ENCODE measurements at places on chromosomes 5 and 9.

- DNase-seq: no peak
Observed at GRCh38 chr5:39755986-39756385, 331.2 kb upstream of the DAB2 start.

DNA sequence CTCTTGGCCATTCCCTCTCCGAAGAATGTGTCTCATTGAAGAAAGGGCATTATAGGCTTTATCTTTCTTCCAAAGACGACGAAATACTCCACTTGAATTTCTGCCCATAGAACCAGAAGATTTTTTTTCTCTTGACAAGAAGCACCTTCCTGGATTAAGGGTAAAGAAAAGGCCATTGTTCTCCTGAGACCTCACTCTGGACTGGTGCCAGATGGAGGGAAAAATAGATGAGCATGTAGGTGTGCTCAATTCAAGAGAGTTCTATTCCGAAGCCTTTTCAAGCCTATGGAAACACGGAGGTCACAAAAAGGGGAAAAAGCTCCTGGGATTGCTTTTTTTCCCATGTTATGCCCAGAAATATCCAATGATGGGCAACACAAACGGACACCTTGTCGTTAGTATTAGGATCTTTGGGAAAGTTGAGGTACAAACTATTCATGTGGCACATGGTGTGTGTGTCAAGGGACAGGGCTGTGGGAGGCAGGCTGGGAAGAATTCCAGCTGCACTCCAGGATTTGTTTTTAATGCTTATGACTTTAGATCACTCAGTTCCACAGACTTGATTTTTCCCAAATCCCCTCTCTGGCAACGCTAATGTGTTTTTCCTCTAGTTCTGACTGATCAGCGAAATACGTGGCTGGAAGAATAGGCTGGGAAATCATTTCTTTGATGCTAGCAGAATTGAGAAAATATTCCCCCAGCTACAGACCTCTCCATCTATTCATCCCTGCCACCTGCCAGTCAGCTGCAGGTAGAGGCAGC lies 89.9 kb downstream of the SIL1 start:
- DNase-seq: peak; percentile 75

DNA sequence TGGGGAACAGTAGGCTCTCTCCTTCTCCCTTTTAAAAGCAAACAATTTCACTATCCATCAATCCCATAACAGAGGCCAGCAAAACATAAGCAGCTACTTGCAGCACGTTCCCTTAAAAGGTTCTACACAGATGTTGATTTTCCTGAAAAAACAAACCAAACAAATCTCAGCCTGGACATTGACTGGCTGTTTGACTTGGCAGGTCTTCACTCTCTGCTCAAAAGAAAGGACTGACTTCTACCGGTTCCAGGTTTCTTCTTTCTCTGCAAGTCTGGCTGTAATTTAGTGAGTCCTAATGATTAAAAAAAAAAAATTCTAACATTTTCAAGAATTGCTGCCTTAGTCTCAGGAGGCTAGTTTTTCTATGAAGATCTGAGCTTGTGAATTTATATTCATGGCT lies 203.1 kb upstream of the EFNA5 start:
- no peak for DNase-seq

- no peak for DNase-seq
Observed at GRCh38 chr9:135249711-135250110, 162.2 kb downstream of the OLFM1 start.

GRCh38 chr9:129252937-129253802 lies 75.1 kb upstream of the IER5L start:
- DNase-seq: no peak

GRCh38 chr5:180155365-180155926 lies 53.6 kb downstream of the RASGEF1C start:
- no peak for DNase-seq

DNA sequence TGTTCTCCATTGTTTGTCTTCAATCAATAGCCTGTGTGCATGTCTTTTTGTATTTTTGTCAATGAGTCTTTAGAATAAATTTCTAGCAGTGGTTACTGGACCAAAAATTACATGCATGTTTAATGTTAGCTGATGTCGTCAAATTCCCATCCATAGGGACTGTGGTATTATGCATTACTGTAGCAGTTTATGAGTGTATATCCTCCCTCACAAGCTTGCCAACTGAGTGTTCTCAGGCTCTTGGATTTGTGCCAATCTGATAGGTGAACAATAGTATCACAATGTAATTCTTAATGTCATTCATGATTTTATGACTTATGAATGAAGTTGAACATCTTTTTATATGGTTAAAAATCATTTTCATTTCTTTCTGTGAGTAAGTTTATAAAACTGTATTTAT lies 13.0 kb downstream of the SNX24 start:
- DNase-seq: peak; percentile 58

DNA sequence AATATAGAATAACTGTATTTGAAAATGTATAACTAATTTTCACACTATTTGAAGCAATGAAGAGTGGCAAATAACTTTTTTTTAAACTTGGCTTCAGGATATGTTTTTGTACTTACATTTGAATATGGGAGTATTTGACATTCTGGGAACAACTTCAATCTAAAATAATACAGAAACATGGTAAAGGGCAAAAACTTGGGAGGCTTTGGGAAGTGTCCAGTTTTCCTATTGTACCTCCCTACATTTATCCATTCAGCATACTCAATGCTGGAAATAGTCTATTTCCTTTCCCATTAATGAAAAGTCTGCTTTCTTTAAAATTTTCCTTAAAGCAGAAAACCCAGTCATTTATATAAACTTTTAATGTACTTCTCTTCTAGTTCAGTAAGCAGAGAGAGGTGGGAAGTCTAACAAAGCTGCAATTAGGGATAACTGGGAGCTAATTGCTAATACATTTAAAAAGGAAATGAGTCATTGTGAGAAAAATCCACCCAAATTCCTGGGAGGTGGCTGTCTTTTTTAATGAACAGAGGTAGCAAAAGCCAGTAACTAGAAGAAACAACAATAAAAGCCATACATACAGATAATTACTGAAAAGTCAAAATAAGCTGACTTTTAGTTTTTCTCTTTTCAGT lies 128.8 kb downstream of the FBN2 start:
- no peak for DNase-seq

GRCh38 chr9:91884696-91885687 lies 65.0 kb downstream of the ROR2 start:
- no peak for DNase-seq

GRCh38 chr5:90418214-90418613 lies 8.7 kb upstream of the CETN3 start:
- DNase-seq: no peak

DNA sequence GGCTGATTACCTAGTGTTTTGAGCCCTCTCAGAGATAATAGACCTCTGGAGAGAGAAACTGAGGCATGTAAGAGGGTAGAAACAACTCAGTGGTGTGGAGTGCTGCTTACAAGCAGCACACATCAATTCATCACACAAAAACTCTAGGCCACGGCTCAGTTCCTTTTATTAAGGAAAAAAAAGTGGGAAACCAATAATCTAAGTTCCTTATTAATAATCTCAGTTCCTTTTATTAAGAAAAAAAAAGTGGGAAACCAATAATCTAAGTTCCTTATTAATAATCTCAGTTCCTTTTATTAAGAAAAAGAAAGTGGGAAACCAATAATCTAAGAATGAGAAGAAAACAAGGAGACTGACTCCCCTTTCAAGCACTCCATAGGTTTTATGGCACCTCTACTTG lies 28.0 kb downstream of the TXNDC8 start:
- no peak for DNase-seq

DNA sequence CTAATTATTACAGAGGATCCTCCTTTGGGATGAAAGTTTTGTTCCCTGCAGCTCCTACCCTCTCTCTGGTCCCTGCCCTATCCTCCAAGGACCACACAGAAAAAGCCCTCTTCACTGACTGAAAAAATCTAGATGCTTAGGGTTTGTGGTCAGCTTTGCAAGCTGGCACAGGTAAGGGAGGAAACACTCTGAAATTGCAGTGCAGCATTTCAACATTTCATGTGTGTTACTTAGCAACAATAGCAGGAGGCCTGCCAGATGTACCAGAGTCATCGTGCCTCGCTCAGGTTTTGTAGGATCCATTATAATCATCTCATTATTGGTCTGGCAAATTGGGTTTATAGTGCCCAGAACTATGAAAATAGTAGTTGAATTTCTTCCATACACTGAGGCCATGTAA lies 109.5 kb downstream of the PALM2AKAP2 start:
- peak; percentile 17 for DNase-seq

DNA sequence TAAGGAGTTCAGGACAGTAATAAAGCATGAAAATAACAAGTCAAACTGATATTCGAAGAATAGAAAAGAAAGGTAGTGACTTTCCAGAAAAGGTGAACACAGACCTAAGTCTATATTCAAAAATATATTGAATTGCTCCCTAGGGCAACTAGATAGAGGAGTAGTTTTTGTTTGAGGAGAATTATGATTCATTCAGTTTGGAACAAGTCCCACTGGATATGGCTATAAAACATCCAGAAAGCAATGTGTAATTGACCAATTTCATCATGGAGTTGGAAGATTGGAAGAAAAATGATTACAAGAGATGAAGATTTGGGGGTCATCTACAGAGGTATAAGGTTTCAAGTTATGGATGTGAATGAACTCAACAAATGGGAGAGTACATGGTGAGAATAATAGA lies 117.5 kb upstream of the ZNF462 start:
- DNase-seq: no peak

GRCh38 chr9:136662656-136663581 lies at the start of gene EGFL7:
Gene EGFL7 (plus strand): TSS chr9:136662916. CDS start chr9:136668283, 5,367 bp downstream.
- no peak for DNase-seq

DNA sequence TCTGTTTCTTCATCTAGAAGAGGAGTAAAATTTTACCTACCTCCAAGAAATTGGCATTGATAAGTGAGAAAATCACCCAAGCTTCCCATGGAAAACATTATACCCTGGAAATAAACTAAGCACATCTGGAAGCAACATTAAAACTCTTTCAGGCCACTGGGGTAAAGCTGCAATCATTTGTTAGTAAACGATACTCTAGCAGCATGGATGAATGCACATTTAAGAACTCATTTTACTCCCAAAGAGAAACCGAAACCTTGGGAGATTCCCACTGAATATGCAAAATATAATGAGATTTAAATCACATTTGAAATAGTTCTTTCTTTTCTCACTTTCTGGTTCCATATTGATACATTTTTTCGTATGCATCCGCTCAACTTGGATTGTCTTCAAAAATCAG lies 467.5 kb downstream of the EFNA5 start:
- no peak for DNase-seq

- no peak for DNase-seq
Observed at GRCh38 chr5:89954916-89955315, 454.6 kb downstream of the CETN3 start.

- DNase-seq: no peak
Observed at GRCh38 chr5:21219251-21219650, 1231.3 kb upstream of the CDH18 start.

DNA sequence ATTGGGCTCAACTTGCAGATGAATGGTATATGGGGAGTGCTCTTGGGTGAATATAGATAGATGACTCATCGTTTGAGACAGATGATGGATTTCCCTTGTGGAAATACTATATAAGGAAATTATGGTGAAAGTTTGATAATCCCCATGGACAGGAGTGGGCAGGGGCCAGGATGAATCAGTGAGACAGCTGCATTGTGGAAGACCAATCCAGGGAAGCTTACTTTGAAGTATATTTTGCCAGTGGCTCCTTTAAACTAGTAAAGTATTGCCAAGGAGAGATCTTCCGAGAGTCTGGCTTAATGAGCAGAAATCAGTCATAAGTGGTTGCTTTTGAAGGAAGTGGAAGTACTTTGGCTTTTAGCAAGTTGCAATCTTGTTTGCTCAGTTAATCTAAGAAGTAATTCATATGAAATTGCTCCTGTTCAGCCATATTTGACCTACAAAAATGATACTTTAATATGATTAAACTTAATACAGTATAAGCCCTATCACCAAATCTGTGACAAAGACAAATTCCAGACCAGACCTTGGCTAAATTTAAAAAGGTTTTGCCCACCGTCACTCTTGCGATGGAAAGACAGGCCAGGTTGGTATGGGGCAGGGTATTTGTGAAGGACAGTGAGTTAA lies 9.3 kb upstream of the TNC start:
- no peak for DNase-seq

Data from NCI-H1105 treated with DMSO at 0.1 percent for 48 hours (cell line).